Hematopoietic multipotent progenitor cell (in vitro differentiated cells): ENCODE measurements at places on chromosomes 5 and 9.
A peak's percentile ranks its signal among the peaks of the same experiment; 100 is the strongest.

DNA sequence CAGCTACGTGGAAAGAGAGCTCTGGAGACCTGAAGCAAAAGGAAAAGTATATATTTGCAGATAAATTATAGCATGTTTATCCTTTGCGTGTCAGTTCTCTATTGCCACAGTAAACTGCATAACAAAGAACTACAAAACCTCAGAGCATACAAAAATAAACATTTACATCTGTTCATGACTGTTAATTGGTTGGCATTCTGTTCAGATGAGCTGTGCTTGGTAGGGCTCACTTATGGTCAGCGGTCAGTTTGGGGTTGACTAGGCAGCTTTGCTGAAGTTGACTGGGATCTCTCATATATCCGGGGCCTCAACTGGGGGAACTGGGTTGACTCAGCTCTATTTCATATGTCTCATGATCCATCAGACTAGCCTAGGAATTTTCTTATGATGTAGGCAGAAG, 257.7 kb downstream of the TLE1 start:
- DNase-seq = no peak

GRCh38 chr5:91419571-91420537, 36.7 kb upstream of the ARRDC3 start:
- peak; percentile 59 for DNase-seq

- no peak for DNase-seq
These were observed 907.0 kb upstream of the DMAC1 start for GRCh38 chr9:8706531-8706930.

DNA sequence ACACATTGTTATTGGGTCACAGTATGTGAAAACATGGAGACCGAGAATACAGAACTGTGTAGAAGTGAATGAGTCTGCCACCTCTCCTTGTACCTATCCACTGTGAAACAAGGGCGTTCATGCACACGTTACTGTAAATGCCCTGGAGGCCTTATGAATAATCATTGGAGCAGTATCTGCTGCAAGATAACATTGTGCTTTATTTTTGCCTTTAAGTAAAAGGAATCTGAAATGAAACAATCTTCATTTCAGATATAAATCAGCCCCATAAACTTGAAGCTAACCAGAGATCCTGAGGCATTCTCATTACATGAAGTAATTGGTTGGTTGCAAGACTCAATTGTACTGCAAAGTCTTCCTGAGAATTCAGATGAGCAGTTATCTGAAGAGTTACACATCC, 419.6 kb downstream of the KDM4C start:
- no peak for DNase-seq

DNA sequence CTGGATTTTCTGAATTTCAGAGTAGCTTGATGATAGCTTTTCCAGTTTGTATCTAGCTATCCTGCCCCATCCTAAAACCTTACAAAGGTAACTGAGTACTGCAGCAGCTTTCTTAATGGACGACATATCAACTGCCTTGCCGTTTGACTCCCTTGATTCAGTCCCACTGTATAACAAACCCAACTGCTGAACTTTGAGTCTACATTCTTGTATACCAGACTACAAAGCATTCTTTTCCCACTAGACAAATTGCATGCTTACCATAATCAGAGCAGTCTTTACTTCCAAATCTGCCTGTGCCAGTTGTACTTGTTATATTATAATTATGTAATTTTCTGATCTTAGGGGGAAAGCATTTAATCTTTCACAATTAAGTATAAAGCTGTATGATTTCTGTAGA, 47.3 kb downstream of the ANKRD31 start:
- DNase-seq = no peak

GRCh38 chr5:34452170-34452828, 203.8 kb upstream of the RAI14 start:
- DNase-seq = no peak

- DNase-seq = no peak
These were observed 238.0 kb upstream of the ACTBL2 start for GRCh38 chr5:57720656-57721055.

DNA sequence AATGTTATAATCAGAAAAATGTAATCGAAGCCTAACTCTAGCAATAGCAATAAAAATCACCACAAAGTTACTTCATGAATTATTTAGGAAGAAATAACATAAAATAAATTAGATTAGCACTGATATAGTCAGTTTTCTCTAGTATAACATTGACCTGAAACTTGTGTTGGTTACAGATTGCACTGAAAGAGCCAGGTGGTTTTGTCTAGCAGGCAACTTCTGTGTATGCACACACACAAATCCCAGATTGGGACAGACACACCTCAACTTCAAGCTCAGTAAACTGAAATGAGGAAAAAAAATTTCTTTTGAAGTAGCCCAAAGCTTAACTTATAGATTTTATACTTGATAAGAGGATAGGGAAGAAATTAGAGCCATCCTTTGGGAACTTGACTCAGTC, 129.3 kb downstream of the EFNA5 start:
- DNase-seq = no peak
